Mesangial cell (primary cell): ENCODE measurements at places on chromosomes 16 and 17. TPM values are rescaled to one million over a fixed set of nuclear protein-coding genes. Genes with fewer than 3 reads are reported as not detected.

The SKAP1 gene
- 0.33 and 0.51 TPM in 2 replicates for total RNA-seq

The ZG16 gene
- not detected in 2 replicates for total RNA-seq

The IRX3 gene
- total RNA-seq, result 4.1 and 5.9 TPM in 2 replicates

The COX10 gene
- total RNA-seq, result 18.8 and 26.9 TPM in 2 replicates

The ALOXE3 gene
- total RNA-seq, result under 0.01 and 0.49 TPM in 2 replicates

The RCVRN gene
- total RNA-seq, result not detected in 2 replicates

The P2RX1 gene
- total RNA-seq, result under 0.01 TPM in 1 of 2 replicates, not detected in the other

The STH gene
- total RNA-seq, result not detected in 2 replicates

The KREMEN2 gene
- 0.81 and 4.9 TPM in 2 replicates for total RNA-seq

The GPR179 gene
- under 0.01 TPM in 1 of 2 replicates, not detected in the other for total RNA-seq

The CD300LG gene
- not detected in 2 replicates for total RNA-seq

The RIPOR1 gene
- total RNA-seq, result 48.9 and 53.9 TPM in 2 replicates

The ITGAX gene
- total RNA-seq, result under 0.01 TPM in 2 replicates

The SLC9A5 gene
- total RNA-seq, result 0.33 and 0.51 TPM in 2 replicates

The RHBDL1 gene
- 0.16 and 2.9 TPM in 2 replicates for total RNA-seq

The REXO5 gene
- 0.89 and 4.9 TPM in 2 replicates for total RNA-seq

The SALL1 gene
- total RNA-seq, result 12.5 and 17.1 TPM in 2 replicates

The RAMP2 gene
- 5.1 TPM in 2 replicates for total RNA-seq

The KRTAP2-2 gene
- total RNA-seq, result not detected in 2 replicates

The HBQ1 gene
- 4.9 TPM in 1 of 2 replicates, not detected in the other for total RNA-seq

The COG8 gene
- total RNA-seq, result 47.6 and 63.3 TPM in 2 replicates

The CCL17 gene
- not detected in 2 replicates for total RNA-seq

The GALR2 gene
- total RNA-seq, result 0.16 and 1.3 TPM in 2 replicates

The MYL4 gene
- not detected in 2 replicates for total RNA-seq

The CD300A gene
- total RNA-seq, result not detected in 2 replicates

The CMTM4 gene
- total RNA-seq, result 17.3 and 46.8 TPM in 2 replicates

The SCGB1C2 gene
- not detected in 2 replicates for total RNA-seq

The FOXL1 gene
- 13.6 and 25.6 TPM in 2 replicates for total RNA-seq

The NGFR gene
- 0.13 and 0.16 TPM in 2 replicates for total RNA-seq

The TBC1D3I gene
- total RNA-seq, result 2.5 TPM in 1 of 2 replicates, not detected in the other

The HOXB8 gene
- total RNA-seq, result 7.7 and 21.9 TPM in 2 replicates

The PRKCB gene
- total RNA-seq, result not detected in 2 replicates

The C17orf78 gene
- total RNA-seq, result not detected in 2 replicates

The HYDIN gene
- 0.33 and 1.0 TPM in 2 replicates for total RNA-seq

The MYOCD gene
- total RNA-seq, result 0.63 and 3.1 TPM in 2 replicates

The E4F1 gene
- 28.2 and 34.0 TPM in 2 replicates for total RNA-seq

The CD7 gene
- not detected in 2 replicates for total RNA-seq

The CD300LB gene
- total RNA-seq, result not detected in 2 replicates

The PMFBP1 gene
- 0.13 and 0.98 TPM in 2 replicates for total RNA-seq

The NUP88 gene
- 52.9 and 90.3 TPM in 2 replicates for total RNA-seq

The KRTAP4-4 gene
- total RNA-seq, result not detected in 2 replicates
